ENCODE measurements at places on chromosomes 6 and 20.
A peak's percentile ranks its signal among the peaks of the same experiment; 100 is the strongest.

- no peak for DNase-seq
Measured at GRCh38 chr20:15986690-15987089, 586.6 kb downstream of the KIF16B start.

- DNase-seq, result peak; percentile 93
Measured at GRCh38 chr20:1897965-1898464, 2.8 kb downstream of the SIRPA start.

GRCh38 chr20:58150772-58151171 is 77.7 kb downstream of the ANKRD60 start:
- no peak for DNase-seq

DNA sequence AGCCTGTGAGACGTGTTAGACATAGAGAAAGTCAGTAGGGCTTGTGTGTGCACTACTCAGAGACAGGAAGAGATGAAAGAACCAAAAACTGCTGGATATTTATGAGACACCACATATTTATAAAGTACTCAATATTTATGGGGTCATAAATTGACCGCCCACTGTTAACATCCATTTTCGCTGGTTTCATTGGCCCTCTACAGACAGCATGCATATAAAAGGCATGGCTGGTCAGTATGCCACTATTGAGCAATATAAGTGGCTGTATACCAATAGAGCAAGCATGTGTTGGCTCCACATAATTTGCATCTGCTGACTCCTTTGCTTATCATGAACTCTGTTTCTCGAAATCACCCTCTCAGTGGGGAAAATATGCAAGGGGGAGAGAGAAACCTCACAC is 110.3 kb upstream of the BTN3A2 start:
- DNase-seq, result no peak

DNA sequence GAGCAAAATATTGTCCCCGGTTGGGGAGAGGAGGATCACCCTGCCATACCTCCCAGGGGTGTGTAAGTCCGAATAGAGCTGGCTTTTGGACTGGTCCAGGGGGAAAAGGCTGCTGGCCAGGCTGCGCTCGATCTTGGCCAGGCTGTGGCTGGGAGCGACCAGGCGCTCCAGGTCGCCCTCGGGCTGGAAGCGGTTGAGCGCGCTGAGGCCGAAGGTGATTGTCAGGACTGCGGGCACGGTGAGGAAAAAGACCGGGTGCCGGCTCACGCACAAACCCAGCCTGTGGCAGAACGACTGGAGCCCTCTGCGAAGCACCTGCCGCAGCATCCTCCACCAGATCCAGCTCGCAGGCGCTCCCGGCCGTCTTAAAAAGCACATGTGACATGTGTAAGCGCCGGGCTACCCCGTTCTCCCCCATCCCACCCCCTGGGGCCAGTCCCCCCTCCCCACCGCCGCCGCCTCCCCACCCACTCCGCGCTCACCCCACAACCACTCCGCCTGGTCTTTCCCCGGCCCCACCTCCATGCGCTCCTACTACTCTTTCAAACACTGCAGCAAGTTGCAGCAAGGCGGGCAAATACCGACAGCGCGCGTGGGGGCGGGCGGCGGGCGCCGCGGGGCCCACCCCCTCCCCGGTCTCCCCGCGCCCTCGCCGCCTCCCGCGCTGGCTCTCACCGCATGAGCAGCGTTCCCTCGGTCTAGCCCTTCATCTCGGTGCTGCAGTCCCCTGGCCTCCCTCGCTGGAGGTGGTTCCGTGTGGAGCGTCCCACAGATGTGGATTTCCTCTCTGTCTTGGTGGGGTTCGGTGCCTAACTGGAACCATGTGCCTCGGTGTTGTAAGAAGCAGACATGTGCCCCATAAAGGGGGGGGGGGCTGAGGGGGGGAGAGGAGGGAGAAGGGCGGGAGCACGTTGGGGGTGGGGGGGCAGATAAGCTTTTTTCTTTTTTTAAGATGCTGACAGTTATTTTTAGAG is 42.4 kb downstream of the PTCHD4 start:
- DNase-seq, result no peak

DNA sequence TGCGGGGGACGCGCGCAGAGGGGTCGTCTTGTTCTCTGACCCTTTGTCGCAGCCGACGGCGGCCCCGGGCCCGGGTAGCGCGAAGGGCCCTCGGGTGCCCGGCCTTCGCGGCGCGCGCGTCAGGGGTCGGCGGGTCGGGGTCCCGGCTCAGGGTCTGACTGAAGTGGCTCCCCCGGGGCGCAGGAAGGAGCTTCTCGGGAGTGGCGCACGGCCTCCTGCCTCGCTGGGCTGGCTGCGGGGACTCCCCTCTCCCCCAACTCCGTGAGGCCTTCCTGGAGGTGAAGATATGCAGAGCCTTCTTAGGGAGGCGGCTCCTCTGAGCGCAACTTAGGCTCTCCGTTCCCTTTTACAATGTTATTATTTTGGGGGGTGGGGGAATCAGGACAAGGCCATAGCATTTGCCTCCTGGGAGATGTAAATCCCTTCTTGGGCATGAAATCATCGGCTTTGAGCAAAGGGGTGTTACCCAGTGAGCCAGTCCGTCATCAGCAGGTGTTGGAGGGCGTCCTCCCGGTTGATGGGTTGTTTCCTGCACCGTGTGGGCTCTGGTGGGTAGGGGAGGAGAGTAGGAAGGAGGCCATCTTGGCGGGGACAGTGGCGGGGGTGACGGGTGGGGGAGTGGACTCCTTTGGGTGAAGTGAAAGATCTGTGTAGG is 523 bp downstream of the CDS2 start:
- peak; percentile 66 for DNase-seq

- peak; percentile 33 for DNase-seq
Measured at GRCh38 chr20:20407891-20408805, 40.2 kb downstream of the INSM1 start.

DNA sequence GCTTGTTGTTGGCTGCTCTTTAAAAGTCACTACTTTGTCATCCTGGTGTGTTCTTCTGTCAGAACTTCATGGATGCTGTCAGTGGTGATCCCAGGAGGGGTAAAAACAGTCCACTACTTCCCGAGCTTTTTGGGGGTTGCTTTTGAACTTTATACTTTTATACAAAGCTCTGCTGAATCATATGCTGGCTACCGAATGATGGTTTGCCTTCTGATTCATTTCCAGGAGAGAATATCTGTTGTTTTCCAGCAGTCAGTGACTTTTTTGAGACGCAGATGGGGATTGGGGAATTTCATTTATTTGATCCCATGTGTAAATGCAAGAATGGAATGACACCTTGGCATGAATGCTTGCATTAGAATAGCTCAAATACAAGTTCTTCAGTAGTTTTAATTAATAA is 32.7 kb upstream of the COL10A1 start:
- DNase-seq, result no peak

DNA sequence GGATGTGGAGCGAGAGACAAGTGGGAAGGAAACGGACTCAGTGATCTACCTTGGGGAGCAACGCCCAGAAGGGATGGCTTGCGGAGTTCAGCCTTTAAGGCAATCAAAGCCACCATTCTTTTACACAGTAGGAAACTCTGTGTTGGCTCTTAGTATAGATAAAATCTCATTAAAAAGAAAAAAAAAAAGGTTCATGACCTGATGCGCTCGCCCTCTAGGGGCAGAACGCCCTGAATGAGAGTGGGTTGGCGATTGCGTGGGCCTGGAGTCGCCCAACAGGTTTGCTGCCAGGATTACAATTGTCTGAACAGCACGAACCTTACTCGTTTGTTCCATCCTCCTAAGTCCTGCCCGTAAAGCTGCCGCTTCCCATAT is 1.2 kb downstream of the TPD52L1 start:
- DNase-seq, result no peak

GRCh38 chr6:159008656-159009288 is 8.8 kb upstream of the RSPH3 start:
- DNase-seq, result peak; percentile 64

DNA sequence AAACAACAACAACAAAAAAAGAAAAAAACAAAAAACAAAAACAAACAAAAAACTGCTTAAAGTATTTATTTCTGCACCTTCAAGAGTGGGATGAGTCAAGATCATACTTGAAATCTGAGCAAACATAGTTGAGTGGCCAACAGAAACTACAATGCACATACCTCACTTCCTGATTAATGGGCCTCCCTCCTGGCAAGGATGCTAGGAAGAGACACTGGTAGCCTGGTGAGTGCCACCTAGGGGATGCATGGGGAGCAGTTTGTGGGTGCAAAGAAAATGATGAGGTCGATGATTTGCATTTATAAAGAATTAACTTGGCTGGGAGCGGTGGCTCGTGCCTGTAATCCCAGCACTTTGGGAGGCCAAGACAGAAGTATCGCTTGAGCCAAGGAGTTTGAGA is 808.1 kb downstream of the MAFB start:
- peak; percentile 7 for DNase-seq

GRCh38 chr6:79665725-79666551 is 34.8 kb downstream of the SH3BGRL2 start:
- no peak for DNase-seq

- no peak for DNase-seq
Measured at GRCh38 chr6:20757761-20758160, 223.5 kb downstream of the CDKAL1 start.

- DNase-seq, result no peak
Measured at GRCh38 chr6:13267142-13267651, 61.1 kb downstream of the TBC1D7 start.

DNA sequence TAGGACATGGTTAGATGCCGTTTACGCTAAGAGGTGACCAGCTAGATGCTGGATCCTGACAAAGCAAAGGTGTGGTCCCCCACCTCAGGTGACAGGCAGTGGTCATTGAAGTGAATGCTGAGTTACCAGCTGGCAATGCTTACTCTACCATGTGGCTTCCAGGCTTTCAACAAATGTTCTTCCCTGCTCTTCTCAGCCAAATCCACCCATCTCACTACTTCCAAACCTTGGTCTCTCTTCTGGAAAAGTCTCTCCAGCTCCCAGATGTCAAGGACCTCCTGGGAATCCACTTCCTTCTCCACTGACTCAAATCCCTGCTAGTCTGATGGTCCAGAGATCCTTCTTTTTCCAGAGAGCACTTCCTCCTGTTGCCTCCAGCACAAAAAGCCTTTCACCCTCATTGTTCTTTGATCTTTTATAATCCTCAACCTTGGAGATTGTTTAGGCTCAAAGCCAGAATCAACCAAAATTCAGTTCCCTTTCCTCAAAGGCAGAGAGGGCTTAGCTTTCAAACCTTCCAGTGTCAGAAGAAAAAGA is 228.0 kb downstream of the ZNF217 start:
- DNase-seq, result no peak

GRCh38 chr6:121592261-121592935 is 157.0 kb downstream of the GJA1 start:
- no peak for DNase-seq

DNA sequence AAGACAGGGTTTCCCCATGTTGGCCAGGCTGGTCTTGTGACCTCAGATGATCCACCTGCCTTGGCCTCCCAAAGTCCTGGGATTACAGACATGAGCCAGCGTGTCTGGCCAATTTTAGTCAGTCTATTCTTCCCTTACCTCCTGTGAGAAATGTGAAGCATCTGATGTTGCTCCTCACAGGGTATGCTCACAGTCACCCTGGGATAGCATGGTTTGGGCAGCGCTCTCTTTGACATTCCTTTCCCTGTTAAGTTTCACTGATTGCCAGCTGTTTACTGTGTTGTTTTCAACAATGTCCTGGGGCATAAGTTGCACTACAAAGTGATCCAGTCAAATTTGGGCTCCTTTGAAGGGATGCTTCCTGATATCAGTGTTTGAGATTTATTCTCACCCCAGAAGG is 13.1 kb downstream of the CDC5L start:
- no peak for DNase-seq

- no peak for DNase-seq
Measured at GRCh38 chr6:30149234-30149633, 11.8 kb downstream of the TRIM10 start.

DNA sequence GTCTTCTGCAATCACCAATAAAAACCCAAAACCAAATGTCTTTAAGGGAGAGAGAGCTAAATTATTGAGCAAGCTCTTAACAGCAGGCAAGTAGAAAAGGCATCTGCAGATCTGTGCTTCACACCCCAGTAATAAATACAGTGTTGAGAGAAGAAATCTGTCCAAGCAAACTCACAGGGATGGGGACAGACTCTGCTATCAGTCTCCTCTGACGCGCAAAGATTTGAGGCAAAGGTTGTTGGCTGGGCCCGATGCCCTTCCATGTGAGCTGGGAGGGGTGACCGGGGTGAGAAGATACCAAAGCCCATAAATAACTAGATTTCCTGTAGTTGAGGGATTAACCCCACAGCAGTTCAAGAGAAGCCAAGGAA is 315.2 kb upstream of the SOX4 start:
- DNase-seq, result no peak

- peak; percentile 85 for DNase-seq
Measured at GRCh38 chr6:14889188-14889587, 356.7 kb upstream of the JARID2 start.

- DNase-seq, result no peak
Measured at GRCh38 chr6:20481281-20481680, 53.0 kb upstream of the CDKAL1 start.

DNA sequence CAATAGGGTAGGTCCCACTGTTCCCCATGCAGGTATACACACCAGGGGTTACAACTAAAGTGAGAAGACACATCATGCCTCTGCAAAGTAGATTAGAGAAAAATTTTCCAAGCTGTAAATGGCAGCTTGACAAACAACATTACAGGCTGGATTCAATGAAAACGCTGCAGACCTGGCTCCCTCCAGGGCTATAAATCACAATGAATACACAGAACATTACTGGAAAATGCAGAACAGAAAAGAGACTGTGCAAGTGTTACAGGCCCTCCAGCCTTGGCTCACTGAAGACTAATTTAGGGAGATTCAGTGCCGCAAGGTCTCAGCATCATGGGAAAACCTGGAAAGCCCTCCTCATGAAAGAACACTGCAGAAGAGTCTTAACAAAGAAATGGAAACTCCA is 207.8 kb downstream of the KHDC1L start:
- DNase-seq, result no peak

DNA sequence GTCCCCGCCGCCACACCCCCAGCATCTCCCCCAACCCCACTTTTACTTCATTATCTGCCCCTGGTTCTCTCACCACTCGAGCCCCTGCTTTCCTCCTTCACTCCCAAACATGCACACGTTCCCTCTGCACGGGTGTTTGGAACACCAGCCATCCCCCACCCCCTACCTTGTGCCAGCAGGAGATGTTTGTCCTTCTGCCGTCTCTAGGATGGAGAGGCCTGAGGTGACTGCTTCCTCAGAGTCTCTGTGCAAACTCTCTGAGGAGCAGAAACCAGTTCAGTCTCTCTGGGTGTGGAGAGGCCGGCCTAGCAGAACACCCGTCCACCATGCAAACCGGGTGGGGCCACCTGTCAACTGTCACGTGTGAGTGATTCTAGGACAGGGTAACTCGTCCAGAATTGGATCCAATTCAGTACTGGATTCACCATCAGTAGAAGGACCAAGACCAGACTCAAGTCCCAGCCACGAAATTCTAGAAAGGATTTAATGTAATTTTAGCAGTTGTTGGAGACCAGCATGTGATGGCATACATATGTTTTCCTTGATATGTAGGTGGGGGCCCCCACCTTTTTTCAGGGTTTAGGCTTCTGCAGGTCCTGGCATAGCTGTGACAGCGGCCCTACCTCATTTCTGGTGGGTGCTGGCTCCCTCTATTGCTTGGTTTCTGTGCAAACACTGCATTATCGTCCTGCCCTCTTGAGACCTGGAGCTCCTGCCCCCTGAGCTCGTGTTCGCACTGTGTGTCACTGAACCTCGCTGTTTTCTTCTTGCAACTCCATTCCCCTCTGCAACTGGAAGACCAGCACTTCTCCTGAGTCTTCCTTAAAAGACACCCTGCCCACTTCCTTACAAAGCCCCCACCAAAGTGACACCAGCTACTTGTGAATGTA is at the start of gene RAET1E:
TSS of gene RAET1E (minus strand) at position 259 of the 890 bp plus-strand sequence. CDS start 7,212 bp downstream, outside the sequence.
- no peak for DNase-seq

GRCh38 chr6:43096451-43097097 is 20.5 kb downstream of the PTK7 start:
- no peak for DNase-seq

All from inflammatory macrophage treated with lipopolysaccharide for 4 hours (primary cell).